ENCODE measurements at places on chromosomes 6 and 20.
A peak's percentile ranks its signal among the peaks of the same experiment; 100 is the strongest.

- peak; percentile 74 for DNase-seq
Observed at GRCh38 chr20:46757754-46758678, 48.6 kb downstream of the SLC2A10 start.

DNA sequence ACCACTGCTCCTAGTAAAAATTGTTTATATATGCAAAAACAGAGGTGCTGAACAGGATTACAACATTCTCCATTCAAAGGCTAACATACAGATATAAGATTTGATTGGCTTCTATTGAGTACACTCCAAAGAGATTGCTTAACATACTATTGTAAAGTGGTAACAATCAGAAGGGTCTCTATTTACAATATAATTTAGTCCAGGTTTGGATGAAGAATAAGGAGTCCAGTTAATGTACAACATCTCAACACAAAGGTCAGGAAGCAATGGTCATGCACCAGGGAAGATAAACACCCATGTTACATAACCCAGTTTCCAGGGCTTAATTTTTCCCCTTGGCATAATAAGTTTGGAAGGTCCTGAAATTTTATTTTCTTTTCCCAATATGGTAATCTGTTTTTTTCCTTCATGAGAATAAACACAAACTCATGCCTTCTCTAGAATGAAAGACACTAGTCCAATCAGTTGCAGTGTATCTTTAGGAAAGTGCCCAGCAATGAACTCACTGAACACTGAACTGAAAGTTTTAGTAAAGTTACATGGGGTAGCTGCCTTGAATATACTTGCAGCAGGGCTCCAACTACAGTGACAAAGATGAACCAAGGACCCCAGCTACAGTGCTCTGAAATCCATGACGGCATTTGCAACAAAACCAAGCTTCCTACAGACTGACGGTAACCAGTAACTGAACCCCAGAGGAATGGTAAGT, 255.3 kb upstream of the GJE1 start:
- no peak for DNase-seq

- no peak for DNase-seq
Observed at GRCh38 chr20:36366623-36367369, 60.7 kb downstream of the DLGAP4 start.

DNA sequence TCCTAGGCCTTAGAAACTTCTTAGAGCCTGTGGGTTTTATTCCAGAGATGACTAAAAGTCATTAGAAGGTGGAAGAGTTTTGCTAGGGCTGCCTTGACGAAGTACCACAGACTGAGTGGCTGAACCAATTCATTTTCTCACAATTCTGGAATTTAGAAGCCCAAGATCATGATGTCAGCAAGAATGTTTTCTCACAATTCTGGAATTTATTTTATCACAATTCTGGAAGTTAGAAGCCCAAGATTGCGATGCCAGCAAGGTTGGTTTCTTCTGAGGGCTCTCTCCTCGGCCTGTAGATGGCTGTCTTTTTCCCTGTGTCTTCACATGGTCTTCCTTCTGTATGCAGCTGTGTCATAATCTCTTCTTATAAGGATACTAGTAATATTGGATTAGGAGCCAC, 672.9 kb upstream of the MARCKS start:
- DNase-seq, result no peak

- DNase-seq, result no peak
Observed at GRCh38 chr6:163263998-163264661, 150.4 kb upstream of the QKI start.

DNA sequence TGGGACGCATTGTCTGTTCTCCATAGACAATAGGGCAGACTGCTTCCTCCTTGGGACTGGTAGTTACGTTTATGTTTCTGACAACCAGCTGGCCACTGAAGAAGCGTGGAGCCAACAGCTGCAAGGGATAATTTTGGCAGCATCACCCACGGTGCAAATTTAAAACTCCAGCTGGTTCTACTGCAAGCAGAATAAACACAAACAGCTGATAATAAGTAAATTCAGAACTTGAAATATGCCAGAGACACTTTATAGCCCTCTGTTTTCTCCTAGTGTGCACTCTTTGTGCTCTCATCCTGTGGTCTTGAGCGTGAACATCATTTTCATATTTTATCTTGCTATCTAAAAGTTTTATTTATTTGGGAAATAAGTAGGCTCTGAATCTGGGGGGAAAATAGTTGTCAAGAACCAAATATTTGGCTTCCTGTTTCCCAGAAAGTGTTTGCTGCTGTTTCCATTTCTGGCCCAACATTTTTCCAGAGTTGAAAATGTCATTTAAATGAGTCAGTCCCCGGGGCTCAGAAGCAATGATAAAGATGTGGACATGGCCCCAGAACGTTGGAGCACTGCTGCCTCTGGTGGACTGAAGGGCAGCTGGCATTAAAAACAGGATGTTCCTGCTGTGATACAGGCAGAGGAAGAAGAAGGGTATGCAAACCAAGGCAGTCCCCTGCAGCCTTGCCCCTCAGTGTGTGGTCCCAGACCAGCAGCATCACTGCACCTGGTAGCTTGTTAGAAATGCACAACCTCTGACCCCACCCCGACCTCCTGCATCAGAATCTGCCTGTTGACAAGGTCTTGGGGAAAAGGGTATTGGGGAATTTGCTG, 12.5 kb upstream of the THBD start:
- DNase-seq, result no peak

DNA sequence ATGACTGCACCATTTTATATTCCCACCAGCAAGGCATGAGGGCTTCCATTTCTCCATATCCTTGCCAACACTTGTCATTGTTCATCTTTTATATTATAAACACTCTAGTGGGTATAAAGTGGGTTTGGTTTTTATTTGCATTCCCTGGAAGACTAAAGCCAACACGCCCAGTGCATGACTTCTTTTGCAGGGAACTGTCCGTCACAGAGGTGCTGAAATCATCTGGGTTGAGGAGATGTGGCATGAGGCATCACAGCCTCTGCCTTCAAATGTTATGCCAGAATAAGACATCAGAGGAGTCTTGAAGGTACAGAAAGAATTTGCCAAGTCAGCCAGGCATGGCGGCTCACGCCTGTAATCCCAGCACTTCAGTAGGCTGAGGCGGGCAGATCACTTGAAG, 29.9 kb upstream of the FAM210B start:
- no peak for DNase-seq

GRCh38 chr6:147401779-147402178, 106.7 kb upstream of the SAMD5 start:
- DNase-seq, result no peak

DNA sequence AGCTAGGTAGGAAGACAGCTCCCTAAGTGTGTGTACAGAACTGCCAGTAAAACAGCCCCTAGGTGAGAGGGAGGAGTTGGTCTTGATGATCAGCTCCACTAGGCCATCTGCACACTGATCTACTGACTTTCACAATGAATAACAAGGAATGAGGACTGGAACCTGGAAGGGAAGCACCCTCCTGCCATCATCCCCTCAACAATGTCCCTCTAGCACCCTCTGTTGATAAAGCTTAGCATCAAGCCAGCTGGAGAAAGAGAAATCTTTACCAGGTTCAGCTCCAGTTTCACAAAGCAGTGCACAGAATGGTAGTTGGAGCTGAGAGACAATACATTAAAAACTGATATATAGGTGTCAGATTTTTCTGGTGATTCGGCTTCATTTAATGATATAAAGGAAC, 57.2 kb upstream of the IRAK1BP1 start:
- DNase-seq, result no peak
